Activated CD8-positive, alpha-beta memory T cell treated with anti-CD3 and anti-CD28 coated beads, Interleukin-2, amount 50 U/mL, for 4 hours (primary cell): ENCODE measurements at places on chromosomes 7 and 10.

- DNase-seq = no peak
These were observed 80.2 kb downstream of the ZNF37A start for GRCh38 chr10:38174336-38174735.

- DNase-seq = peak; percentile 13
These were observed 69.8 kb downstream of the PWWP2B start for GRCh38 chr10:132466520-132467463.

GRCh38 chr10:78176320-78177317 is 143.0 kb downstream of the RPS24 start:
- no peak for DNase-seq

DNA sequence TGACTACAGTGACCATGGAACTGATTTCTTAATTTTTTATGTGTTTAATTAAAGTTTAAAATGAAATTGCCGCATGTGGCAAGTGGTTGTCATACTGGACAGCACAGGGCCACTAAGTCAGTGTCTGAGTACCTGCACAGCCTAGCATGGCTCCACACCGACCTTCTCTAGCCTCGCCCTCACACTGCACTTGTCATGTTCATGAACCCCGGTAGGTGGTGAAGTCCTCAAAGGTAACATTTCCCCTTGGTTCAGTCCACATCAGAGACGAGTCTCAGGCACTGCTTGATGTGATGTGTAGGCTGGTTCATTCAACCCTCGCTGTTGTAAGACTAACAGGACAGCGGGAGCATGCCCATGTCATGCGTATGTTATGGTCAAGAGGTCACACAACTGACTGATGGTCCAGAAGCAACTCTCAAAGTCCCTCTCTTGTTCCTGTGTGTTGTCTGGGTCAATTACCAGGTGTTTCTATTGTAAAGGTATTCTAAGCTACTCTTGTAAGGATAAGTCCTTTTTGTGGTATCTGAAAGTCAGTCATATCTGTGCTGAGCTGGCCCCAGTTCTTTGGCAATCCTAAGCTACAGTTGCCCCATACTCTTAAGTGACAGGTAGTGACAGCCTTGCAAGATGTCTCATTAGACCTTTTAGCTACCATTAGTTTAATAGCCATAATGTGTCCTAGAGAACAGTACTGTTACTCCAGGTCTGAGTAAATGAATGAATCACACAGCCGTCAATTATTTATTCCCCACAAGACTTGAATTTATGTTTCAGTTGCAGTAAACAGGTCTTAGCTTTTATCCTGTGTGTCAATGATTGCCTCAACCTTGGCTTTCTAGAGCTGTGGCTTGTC is 32.9 kb upstream of the ZC3HAV1L start:
- DNase-seq = no peak

DNA sequence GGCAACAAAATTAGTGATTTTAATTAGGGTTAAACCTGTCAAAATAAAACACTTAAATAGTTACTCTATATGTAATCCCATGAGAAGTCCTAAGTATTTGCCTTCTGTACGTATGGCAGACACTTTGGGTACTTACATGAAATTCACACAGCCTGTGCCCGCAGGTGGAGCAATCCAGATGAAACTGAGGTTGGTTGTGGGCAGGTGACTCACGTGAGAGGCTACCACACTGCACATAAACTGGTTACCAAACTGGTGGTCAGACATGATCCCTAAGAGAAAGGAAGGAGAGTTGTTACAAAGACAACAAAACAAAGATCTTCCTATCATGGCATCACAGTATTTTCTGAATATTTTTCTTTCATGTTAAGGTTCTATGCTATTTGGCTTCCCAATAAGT is 156.1 kb downstream of the RELN start:
- DNase-seq = no peak

DNA sequence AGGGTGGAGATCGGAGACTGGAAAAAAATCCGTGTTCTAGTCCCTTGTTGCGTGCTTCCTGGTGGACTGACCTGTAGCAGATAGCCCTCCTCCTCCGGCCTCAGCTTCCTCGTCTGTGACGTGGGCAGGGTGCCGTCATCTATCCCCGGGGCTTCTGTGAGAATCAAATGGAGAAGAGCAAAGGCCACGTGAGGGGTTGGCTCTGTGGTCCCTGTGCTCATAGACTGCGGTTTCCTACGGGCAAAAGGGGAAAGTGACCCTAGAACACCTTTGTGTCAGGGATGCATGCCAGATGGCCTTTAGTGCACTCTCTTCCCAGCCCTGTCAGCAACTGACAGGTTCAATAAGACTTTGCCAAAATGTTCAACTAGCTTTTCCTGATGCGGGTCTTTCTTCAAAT is 33.7 kb downstream of the GRK5 start:
- DNase-seq = no peak

- no peak for DNase-seq
These were observed 337.5 kb upstream of the CNTNAP2 start for GRCh38 chr7:145779140-145779539.

- no peak for DNase-seq
These were observed 63.3 kb downstream of the EVX1 start for GRCh38 chr7:27305854-27306253.

DNA sequence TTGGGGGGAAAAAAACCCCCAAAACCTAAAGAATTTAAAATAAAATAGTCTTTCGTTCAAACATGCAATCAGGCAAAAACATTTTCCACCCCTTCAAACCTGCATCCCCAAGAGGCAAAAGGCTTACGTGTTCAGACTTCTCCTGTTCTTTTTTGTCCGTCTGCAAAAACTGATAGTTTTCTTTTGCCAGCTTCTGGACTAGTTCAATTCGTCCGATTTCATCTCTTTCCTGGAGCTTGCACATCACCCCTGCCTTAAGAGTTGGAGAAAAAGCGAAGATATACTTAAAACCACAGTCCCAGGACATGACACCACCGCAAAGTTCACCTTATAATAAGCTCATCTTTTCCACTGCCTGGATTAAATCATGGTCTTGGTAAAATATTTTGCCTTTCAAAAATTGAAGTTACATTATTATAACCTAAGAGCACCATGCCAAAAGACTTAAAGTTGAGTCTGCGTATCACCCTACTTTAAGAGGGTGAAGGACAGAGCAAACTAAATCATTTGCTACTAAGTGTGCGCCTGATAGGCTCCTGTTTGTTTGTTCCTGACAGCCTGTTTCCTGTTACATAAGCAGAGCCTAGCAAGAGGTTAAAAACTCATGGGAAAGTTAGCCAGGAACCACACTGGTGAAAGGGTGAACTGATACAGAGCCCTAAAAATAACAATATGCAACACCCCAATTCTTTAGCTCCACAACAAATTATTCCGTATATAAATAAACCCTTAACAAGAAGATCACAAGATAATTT is 137.0 kb downstream of the RAPGEF5 start:
- no peak for DNase-seq

DNA sequence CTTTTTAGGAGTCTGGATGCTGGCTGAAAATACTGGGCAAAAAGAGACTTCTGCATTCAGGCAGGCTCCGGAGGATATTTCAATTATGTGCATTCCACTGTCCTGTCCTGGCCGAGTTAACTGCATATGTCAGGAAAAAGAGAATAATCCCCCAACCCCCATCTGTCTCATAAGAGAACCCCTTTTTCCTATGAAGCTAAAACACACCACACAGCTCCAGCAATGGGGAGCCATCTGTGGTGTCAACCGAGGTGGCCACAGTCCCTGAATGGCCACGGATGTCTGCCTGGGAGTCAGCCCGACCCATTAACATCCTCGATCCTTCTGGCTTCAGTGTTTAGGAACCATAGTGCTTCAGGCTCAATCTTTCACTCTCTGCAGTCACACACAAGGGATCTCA is 70.4 kb downstream of the RSU1 start:
- DNase-seq = no peak

DNA sequence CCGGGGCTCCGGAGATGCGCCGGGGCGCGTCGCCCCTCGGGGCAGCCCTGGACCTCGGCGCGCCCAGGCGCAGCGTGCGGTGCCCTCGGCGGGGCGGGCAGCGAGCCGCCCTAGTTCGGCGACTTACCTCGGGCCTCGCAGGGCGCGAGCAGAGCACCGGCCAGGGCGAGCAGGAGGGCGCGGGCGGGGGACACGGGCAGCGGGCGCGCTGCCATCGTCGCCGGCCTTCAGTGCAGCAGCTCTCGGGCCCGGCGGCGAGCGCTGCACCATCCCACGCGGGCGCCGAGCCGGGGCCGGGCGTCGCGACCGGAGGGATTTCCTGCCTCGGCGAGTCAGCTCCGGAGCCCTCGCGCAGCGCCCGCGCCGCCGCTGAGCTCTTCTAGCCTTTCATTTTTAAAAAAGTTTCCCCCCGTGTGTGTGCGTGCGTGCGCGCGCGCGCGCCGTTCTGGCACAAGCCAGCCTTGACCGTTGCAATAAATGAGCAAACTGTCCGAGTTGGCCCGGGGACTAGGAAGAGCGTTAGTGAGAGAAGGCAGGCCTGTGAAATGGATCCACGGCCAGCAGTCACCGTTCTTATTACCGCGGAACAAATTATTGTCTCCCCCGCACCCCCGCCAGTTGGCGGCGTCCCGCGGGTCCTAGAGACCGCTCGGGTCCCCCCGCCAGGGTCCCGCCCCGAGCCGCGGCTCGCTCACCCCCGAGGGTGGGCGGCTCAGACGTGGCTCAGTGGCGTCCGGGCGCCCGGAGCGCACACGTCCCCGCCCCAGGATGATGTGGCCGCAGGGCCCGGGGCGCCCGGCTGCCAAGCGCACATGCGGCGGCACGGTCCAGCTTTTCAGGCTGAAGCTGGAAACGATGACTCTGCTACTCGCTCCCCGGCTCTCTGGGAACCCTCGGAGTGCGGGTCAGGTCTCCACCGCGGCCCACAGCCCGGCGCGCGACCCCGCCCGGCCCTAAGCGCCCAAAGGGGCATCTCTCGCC is at the start of gene ADAM12:
Gene ADAM12 (minus strand): TSS at position 547 of the 981 bp plus-strand sequence. CDS start 332 bp downstream, at position 215.
- no peak for DNase-seq

GRCh38 chr7:128417071-128417470 is 7.3 kb upstream of the IMPDH1 start:
- DNase-seq = no peak

GRCh38 chr10:97380516-97380915 is 20.6 kb downstream of the RRP12 start:
- no peak for DNase-seq

- no peak for DNase-seq
These were observed 33.1 kb downstream of the SMC3 start for GRCh38 chr10:110600487-110601101.

- no peak for DNase-seq
These were observed 34.9 kb downstream of the SRPK2 start for GRCh38 chr7:105353752-105354328.

DNA sequence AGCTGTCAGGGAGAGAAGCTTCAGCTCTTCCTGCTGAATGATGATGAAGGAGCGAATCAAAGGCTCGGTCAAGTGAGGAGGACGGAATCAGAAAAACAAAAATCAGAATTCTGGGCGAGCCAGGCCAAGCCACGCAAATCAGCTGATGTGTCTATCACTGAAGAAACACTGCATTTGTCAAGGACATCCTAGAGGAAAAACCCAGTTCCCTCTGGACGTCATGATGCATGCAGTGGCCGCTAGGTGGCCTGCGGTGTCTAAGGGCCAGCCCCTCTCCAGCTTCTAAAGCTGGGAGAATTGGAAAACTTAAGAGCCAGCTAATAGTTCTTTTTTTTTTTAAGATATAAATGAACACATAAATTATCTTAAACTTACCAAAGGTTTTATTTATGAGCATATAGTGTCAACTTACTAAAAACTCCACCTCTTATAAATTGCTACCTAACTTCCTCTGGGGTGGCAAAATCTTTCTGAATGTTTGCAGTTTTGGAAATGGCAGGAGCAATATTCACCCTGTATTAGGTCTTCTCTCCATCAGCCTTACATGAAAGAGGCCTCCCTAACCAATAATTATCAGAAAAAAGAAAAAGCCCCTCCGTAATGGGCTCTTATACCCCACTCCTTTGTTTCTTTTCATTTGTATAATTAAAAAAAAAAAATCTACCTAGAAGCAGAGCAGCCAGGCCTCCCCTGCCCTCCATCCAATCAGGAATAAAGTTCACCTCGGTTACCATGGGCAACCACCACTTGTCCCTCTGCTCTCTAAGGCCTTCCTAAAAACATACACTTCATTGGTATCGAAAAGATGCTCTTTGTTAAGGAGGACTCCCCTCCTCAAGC is 186.8 kb downstream of the USP6NL start:
- no peak for DNase-seq

GRCh38 chr7:108257954-108258353 is 127.8 kb upstream of the LAMB4 start:
- no peak for DNase-seq

DNA sequence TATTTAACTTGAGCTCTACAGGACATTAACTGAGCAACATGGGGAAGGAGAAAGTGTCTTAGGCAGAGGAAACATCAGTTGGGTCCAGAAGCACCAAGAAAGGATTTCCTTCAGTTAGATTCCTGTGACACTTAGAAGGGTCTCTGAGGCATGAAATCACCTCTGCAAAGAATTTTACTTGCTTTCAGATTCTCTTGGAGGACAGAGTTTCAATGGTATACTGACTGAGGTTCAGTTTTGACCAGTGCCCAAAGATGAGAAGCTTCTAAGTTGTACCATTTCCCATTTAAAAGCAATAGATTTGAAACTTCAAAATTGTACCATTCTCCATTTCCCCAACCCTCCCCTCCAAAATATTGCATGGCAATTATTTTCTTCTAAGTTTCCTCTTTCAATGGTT is 102.4 kb downstream of the CHCHD3 start:
- DNase-seq = no peak

GRCh38 chr7:21757537-21758282 is 188.0 kb downstream of the CDCA7L start:
- no peak for DNase-seq

GRCh38 chr10:112851588-112852211 is 98.3 kb upstream of the TCF7L2 start:
- no peak for DNase-seq

DNA sequence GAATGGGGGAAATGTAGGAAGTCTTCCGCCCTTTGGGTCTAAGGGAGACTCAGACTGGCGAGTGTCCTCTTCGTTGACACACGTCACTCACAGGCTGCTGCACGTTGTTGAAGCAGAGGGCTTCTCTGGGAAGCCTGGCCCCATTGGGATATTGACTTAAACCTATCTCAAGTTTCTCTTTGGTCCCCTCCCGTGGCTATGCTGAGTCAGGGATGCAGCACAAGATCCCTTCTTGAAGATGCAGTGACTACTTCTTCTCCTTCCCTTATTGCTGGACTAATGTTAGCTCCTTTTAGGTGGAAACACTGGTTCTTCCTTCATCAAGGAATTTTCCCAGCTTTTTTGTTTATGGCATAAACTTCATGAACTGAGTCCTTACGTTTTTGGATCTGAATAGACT is 89.8 kb upstream of the CCDC71L start:
- no peak for DNase-seq

- DNase-seq = no peak
These were observed 57.8 kb upstream of the CTBP2 start for GRCh38 chr10:125217990-125218675.

GRCh38 chr7:131040467-131040932 is 287.2 kb upstream of the MKLN1 start:
- DNase-seq = peak; percentile 40

GRCh38 chr7:16711730-16712129 is 41.8 kb upstream of the TSPAN13 start:
- no peak for DNase-seq
